ENCODE measurements at places on chromosomes 4 and X.
A peak's percentile ranks its signal among the peaks of the same experiment; 100 is the strongest.

GRCh38 chrX:9656277-9656676 is 109.4 kb downstream of the GPR143 start:
- no peak for DNase-seq

DNA sequence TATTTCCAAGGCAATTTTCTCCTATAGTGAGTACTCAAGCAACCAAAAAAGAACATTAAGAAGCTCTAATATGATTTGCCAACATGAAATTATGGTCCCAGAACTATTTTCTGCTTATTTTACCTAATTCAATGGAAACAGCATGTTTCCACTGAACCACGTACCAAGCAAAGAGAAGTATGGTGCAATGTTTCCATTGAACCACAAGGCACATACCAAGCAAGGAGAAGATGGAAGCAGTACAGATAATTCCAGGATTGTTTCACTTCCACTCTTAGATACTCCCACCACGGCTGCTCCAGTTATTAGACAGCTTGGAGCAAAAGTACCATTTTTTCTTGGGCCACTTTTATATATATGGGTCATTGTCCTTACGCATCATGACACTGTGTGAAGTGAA is 164.9 kb downstream of the RNF150 start:
- DNase-seq = no peak

DNA sequence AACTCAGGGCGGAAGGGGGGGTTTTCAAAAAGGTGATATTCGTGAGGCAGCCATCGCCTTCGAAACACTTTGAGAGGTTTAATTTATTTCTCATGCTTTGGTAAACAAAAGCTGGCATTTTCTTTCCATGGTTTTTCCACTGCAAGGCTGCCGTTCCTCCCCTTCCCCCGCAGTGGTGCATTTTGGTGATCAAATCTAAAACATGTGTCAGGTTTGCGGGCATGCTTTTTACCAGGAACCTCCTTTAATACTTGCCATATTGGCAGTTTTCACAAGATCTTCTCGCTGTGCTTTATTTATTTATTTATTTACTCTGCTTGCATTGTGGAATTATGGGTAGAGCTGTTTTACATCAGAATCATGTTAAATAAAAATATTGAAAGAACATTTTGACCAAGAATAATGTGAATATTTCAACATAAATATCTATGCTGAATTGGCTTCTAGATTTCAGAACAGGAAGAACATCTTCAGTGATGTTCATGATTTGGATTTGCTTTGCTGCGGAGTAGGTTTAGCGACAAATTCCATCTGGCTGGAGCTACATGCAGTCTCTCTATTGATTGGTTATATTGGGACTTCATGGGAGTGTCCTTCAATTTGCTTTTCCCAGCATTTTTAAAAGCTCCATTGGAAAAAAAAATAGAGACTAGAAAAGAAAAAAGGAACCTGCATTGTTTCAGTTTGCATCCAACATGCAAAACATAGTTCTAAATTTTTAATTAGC is 54.4 kb downstream of the STOX2 start:
- no peak for DNase-seq

- DNase-seq = no peak
Observed at GRCh38 chrX:55867181-55867651, 149.7 kb downstream of the RRAGB start.

DNA sequence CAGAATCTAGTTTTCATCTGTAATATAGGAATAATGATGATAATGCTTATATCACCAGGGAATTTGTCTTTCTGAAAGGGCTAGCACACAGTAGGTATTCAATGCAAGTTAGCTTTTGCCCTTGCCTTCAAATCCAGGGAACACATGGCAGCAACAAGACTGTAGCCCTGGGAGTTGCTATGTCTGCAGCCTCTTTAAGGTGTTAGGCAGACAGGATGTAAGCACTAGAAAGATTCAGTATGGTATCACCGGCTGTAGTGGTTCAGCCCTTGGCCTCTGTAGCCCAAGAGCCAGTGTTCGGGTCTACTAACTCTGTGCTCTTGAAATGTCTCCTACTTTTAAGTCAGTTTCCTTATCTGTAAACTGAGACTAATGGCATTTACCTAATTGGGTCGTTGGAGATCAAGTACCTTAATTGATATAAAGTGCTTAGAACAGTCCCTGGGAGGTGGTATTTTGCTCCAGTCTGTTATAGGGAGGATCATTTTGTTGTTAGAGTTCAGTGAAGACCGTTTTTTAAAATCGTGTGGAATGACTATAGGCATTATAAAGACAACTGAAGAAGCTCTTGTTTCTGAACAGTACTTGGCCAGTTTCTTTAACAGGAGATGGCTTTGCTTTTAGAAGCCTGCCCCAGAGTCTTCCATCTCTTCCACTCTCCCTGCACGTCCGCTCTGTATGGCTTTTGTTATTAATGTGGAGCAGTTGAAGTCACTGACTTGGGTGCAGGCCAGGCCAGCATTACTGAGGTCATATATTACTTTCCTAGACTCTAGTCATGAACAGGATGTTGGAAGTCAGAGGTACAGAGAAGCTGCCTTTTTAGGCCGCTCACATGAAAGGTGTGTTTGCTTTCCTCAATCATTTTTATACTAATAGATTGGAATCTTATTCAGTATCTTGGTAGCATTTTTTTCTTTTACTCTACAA is 44.8 kb downstream of the GAB1 start:
- DNase-seq = peak; percentile 98

Data from endothelial cell of umbilical vein (primary cell).